ENCODE measurements at places on chromosomes 3 and 15.

GRCh38 chr3:194277104-194277785 is 73.9 kb downstream of the CPN2 start:
- DNase-seq, result peak; percentile 45

DNA sequence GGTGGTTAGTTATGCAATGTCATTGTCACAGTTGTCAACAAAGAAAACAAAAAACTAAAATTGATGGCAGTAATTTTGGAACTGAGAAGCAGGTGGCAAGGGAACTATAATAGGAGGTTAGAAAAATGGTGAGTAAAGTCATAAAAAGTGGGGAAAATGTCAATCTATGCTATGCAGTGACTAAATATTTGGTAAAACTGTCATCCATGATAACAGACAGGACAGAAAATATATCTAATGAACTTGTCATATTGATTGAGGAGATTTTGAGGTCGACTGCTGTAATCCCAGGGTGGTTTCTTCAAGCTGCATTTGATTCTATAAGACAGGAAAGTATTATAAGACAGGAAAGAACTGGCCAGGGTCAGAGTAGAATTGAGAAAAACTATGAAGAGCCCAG is 998.4 kb downstream of the IGSF11 start:
- DNase-seq, result no peak

DNA sequence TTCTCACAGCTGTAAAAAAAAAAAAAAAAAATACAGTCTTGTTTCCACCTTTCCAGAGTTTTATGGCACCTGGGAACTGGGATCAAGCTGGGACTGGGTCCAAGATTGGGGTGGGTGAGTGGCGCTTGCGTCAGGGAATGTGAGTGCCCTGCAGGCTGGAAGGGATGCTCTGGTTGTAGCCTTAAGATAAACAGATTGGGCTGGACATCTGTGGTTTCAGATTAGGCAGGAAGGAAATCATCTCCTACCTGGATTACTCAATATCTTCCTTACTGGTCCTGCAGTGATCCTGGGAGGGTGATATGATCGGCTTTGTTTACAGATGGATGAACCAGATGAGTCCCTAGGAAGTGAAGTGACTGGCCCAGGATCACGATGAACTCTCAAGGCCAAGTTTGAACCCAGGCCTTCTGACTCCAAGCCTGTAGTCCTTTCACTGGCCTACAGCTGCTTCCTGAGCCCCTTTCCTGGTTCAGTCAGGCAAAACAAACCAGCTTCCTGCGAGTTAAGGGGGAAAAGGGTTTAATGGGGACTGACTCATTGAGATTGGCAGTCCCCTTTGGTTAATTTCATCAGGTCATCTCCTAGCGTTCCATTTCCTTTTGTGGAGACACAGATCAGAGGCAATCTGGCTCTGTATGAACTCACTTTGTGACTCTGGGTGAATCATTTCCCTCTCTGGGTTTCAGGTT is 179.8 kb downstream of the THSD4 start:
- DNase-seq, result peak; percentile 99

DNA sequence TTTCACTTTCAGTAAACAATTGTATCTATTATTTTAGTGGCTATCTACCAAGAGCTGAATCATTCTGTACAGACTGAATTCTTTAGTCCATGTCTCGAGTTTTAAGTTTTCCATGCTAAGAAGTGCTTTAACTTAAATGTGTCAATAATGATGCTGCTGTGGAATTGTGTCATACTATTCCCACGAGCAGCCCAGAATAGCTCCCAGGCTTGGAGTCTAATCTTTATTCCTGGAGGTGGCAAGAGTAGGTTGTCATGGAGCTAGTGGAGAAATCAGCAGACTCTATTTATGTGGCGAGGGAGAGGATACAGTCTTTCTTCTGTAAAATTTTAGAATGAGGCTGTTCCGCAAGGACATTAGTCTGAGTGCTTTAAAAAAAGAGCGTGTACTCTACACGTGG is 207.2 kb downstream of the ROBO2 start:
- DNase-seq, result no peak

DNA sequence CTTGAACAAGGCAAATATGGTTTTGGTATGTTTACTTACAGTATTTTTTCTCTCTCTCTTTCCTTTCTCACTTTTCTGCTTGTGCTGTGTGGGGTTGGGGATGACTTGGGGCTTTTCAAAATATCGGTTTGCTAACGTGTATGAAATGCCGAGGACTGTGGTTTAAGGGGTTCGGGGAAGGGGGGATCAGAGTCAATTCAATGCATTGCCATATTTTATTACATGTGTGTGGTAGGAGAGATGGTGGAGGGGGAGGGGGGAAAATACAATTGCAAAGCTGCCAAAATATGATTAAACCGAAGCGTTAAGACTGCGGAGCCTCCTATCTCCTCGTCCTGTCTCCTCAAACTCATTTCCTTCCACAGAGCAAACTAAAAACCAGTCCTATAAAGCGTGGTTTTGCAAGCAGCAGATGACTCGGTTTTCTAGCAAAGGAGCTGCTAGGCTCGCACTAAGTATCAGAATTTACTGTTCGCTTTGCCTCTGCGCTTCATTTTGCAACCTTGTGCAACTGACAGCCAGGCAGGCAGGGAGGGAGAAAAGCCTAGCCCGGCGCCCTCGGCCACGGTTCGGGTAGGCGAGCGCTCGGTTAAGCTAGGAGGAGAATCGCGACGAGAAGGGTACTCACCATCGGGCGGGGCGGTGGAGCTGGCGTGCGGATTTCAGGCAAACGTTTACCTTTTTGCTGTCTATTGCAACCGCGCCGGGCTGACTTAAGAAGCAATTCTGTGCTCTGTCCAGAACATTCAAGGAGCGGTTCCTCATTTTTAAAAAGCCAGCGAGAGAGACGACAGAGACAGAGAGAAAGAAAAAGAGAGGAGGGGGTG is 4.0 kb upstream of the NR2F2 start:
- no peak for DNase-seq

GRCh38 chr15:60830479-60830878 is 351.5 kb upstream of the ICE2 start:
- DNase-seq, result no peak

DNA sequence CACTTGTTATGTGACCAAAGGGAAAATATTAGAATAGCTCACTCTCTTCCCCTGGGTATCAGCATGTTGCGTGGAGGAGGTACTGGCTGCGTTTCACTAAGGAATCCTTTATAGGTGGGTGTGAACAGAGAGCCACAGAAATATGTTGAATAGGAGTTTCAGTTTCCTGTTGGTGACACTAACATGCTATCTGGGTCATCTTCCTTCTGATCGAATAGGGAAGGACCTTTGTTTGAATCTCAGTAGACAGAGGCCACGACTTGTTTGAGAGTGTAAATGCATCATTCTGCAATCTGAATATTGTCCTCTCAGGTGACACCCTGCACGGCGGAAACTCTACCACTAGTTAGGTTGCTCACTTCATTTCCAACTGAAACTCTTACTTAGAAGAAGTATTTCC is 157.9 kb upstream of the SLC2A2 start:
- DNase-seq, result no peak

GRCh38 chr3:150951923-150952322 is 20.6 kb downstream of the CLRN1 start:
- no peak for DNase-seq

GRCh38 chr3:158970006-158970405 is 168.2 kb downstream of the MFSD1 start:
- no peak for DNase-seq

GRCh38 chr3:151383956-151384355 is 597 bp downstream of the P2RY12 start:
- no peak for DNase-seq

DNA sequence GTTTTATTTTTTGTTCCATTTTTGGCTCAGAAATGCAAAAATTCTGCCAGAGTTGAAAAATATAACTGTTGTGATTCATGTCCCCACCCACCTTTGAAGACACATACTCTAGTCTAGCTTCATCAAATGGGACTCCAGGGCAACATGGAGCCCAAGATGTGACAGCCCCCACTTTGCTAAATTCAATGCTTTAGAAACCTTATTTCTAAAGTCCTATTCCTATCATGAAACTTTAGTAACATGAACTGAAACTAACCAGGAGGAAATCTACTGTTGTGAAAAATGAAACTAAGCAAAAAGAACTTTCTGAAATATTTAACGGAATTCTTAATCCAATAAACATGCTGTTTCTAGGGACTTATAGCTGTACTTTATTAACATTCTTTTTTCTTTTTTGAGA is 20.3 kb downstream of the UBP1 start:
- DNase-seq, result no peak

DNA sequence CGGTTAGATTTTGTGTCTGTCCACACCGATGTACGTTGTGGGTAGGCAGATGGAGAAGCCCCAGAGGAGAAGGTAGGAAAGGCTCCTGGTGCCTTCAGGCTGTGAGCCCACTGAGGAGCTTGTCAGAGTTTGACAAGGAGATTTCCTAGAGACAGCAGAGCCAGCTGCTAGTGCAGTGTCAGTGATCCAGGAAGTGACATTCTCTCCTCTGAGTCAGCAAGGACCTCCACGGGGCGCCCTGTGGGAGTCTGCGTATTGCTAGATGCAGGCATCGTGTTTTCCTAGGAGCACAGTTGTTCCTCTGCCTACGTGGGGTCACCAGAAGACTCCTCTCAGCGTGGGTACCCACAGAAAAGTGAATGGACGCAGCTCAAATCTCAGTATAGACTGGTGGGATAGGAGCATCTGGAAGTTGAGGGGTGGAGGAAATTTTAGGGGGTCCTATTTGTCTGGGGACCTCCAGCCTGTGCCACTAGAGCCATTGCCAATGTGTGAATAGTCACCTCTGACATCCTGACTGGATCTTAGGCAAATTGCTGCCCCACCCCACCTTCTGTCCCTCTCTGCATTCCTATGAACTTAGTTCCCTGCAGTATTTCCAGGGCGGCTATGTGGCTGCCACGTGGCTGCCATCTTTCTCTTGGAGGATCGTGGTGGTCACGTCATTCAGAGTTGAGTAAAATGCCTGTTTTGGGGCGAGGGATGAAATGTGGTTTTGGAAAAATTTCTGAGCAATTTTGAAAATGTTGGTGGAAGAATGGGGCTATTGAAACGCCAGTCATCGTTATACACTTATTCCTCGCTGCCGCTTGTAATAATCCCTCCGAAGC is 84.8 kb upstream of the KLHL25 start:
- DNase-seq, result no peak

- DNase-seq, result peak; percentile 66
These were observed 12.4 kb downstream of the TNK2 start for GRCh38 chr3:195895861-195896360.

DNA sequence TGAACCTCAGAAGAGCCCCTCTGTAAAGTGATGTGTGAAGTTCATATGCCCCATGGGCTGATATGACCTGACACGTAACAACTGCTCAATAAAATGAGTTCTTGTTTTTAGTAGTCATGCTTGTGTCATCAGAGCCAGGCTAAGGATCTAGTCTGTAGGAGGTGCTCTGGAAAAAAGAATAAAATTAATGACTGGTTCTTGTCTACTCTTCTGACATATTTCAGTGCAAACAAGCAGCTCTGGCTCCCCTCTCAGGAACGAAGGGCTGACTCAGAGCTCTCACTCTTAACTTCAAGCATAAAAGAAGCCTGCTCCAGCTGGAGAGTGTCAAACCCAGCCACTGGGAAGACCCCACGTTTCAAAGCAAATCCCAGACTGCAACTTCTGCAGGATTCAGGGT is 77.0 kb downstream of the LRIG1 start:
- no peak for DNase-seq

- no peak for DNase-seq
These were observed 37.1 kb upstream of the SLC25A36 start for GRCh38 chr3:140904521-140904920.

DNA sequence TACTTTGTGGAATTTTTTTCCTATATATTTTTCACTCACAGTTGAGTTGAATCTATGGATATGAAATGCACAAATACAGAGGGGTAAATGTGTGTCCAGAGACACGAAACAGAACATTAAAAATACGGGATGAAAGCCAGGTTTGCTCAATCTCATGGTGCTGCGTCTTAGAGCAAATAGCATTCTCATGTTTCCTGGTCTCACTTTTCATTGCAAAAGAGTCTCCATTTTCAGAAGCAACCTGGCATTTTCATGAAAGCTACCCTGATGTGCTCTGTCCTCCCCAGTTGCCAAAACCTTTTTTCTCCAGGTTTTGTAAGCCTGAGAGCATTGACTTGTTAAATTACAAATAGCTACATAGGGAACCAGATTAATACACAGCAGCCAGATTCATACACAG is 49.5 kb upstream of the MBNL1 start:
- no peak for DNase-seq

DNA sequence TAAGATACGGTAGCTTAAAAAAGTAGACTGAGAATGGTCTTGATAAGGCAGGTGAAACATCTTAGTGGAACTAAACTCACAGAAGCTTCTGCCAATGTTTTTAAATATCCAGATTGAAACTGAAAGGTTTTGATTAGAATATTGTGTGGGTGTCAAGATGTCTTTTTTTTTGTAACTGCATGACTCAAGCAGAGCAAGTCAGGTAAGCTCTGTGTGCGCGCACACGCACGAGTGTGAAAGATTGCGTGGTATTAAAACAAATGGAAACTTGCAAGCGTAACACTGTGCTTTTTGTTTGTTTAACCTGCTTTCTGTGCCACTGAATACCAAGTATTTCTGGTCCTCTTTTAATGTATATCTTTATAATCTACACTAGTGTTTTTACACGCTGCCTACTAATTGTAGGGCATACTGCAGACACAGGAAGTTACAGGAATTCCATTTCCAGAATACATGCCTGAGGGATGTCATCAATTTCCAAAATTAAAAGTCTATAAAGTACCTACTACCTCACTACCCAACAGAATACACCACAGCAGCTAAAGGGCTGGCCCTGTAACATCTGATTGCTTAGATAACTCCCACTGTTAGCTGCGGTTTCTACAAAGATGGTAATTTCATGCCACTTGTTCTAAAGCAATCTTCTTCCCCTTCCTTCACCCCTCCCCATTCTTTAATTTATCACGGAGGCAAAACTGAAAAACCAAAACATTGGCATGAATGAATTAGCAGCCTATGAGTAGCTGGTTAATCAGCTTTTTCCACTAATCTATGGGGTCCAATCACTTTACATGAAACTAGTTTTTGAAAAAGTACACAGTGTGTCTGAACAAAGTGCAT is 472.8 kb downstream of the SHQ1 start:
- DNase-seq, result no peak

Measured in RWPE2 (cell line).